ENCODE measurements at places on chromosomes 7 and 10.

DNA sequence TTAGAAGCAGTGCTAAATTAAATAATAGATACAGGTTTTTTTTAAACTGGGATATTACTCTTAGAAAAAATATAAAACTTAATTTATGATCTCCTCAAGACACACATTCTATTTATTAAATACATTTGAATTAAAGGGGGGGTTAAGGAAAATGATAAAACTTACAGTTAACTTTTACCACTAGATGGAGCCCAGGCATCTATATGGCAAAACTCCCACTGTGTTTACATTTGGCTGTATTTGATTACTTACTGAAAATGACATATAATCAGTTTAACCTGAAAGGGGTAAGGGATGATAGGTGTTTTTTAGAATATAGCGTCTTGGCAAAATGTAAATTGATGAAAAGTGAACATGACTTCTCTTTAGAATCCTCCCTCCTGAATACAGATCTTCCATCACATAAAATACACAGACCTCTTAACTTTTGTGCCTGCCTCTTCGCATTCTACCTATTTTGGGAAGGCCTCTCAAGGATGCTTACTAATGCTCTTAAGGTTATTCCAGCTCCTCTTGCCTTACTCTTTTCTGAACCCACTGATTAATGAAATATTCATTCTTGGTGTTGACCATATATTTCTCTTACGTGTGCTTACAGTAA lies 235.7 kb downstream of the AGMO start:
- peak; percentile 38 for DNase-seq

DNA sequence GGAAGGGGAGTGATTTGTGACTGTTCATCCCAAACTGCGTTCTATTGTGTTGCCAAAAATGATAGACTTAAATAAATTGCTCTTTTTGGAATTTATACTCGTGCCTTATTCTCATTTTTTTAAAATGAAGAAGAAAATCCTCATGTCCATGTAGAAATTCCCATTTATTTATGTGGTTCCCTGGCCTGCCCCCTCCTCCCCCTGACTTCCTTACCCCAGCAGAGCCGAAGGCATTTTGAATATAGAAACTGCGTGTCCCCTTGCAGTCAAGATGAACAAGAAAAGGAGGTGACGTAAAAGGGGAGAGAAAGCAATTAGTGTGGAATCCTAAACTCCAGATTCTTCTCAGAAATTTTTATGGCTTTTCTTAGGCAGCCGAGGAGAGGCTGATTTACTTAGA lies 126.1 kb downstream of the FAM204A start:
- peak; percentile 89 for DNase-seq

GRCh38 chr7:104209063-104209462 lies 1.2 kb upstream of the ORC5 start:
- no peak for DNase-seq

- DNase-seq: peak; percentile 14
These were observed 82.2 kb downstream of the RAB11FIP2 start for GRCh38 chr10:117964536-117964935.

GRCh38 chr7:117164620-117165019 lies 158.2 kb downstream of the WNT2 start:
- DNase-seq: no peak

- no peak for DNase-seq
These were observed 8.9 kb downstream of the PRRT4 start for GRCh38 chr7:128352636-128353035.

- no peak for DNase-seq
These were observed 622 bp upstream of the COL1A2 start for GRCh38 chr7:94394109-94394436.

GRCh38 chr7:1156782-1157535 lies 3.0 kb downstream of the ZFAND2A start:
- no peak for DNase-seq

DNA sequence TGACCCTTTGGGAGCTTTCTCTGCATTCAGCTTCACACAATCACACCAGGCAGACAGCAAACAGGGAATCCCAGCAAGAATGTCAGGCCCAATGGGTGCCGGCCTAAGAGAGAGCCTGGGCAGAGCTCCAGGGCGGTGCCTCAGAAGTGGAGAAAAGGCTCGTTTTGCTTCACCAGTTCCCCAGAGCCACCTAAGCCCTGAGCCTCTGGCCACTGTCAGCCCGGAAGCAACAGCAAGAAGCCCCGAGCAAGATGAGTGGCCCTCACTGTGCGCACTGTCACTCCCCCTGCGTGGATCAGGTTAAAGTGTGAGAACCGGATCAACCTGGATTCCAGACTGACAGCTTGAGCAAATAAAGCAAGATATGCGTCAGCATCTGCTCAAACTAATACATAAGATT lies 14.7 kb downstream of the CNPY1 start:
- DNase-seq: peak; percentile 20

GRCh38 chr10:128945398-128945797 lies 521.6 kb upstream of the MGMT start:
- DNase-seq: no peak

GRCh38 chr7:155907450-155908200 lies 95.4 kb upstream of the SHH start:
- no peak for DNase-seq

DNA sequence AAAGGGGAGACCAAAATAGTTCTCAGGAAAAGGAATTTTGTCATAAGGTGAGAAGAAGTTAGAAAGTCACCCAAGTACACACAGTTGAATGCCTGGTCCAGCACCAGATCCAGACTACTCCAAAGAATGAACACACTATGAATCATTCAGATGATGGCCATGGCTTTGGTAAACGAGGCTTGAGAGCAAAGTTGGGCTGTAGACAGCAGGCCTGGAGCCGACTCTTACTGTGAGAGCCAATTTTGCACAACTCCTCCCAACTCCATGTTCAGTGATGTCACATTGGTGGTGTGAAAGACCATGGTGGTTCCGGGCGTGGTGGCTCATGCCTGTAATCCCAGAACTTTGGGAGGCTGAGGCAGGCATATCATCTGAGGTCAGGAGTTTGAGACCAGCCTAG lies 131.6 kb downstream of the PKD1L1 start:
- no peak for DNase-seq

DNA sequence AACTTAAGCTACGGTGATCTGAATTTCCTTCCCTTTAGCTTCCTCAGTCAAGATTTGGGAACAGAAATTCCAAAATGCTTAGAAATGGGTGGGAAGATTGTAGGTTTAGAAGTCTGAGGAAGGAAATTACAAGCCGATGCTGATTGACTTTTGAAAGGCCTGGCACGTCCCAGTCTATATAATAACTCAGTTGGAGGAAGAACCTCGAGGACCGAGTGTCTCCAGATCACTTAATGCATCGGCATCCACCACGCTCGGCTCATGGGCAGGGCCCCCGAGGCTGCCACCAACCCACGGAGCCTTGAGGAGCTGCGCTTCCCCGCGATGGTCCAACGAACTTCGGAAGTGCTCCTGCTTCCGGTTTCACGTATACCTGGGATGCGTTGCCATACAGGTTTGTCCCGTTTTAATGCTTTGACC lies 10.4 kb upstream of the SP8 start:
- DNase-seq: no peak

GRCh38 chr7:8638076-8638475 lies 204.7 kb downstream of the NXPH1 start:
- no peak for DNase-seq

DNA sequence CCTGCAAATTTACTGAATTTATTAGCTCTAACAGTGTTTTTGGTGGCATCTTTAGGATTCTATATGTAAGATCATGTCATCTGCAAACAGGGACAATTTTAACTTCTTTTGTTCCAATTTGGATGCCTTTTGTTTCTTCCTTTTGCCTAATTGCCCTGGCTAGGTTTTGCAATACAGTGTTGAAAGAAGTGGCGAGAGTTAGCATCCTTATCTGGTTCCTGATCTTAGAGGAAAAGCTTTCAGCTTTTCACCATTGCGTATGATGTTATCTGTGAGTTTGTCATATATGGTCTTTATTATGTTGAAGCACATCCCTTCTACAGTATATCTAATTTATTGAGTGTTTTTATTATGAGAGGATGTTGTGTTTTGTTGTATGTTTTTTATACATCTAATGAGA lies 301.4 kb downstream of the PTPRN2 start:
- no peak for DNase-seq

DNA sequence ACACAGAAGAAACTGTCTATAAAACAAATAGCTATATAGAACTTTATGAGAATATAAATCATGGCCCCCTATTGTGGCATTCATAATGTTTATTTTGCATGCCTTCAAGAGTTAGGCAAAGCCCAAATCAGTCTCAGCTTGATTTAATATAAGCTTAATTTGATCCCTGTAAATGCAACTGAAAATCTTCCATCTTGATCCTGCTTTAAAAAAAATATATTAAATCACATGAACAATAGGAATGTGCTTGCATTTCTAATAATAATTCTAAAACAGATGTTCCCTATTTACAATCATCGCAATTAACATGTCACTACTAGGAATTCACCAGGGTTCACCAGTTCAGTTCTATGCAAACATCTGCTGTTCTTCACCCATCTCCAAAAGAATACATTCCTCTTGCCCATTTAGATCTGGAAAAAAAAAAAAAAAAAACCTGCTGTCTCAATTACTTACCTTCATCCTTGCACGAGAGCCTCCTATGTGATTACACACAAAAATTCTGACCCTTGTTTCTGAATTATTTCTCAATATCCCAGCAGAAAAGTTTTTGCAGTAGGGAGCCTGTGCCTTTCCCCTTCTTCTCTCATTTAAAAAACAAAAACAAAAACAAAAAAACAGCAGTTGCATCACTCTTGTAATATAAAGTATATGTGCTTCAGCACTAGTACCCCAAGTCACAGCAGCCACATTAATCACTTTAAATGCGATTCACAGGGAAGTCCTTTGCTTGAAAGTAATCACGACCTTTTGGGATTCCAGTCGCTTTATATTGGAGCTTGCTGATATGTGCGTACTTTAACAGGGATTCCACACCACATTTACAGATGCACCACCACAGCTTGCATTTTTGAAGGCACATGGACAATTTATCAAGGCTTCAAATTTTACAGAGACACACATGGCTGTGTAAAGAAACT lies 194.8 kb upstream of the KMT2E start:
- DNase-seq: no peak

DNA sequence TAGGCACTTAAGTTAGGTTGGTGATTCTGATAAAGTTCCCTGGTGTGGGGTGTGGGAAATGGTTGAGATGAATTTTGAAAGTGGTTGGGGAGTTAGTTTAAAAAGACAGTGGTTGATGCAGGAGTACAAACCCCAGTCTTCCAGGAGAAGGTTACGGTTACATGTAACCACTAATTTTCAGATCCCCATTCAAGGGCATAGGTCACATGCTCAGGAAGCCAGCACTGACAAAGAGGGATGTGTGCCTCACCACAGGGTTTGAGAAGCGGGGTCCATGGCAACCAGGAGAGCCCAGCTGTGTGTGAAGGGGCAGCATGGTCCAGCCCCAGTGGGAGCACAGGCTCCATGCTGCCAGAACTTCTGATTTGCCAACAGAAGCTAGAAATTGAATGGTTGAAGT lies 144.2 kb downstream of the MDFIC start:
- no peak for DNase-seq

- DNase-seq: no peak
These were observed 43.8 kb upstream of the SEC61G start for GRCh38 chr7:54802841-54803240.

GRCh38 chr10:5038733-5039132 lies 35.1 kb upstream of the AKR1C2 start:
- no peak for DNase-seq

DNA sequence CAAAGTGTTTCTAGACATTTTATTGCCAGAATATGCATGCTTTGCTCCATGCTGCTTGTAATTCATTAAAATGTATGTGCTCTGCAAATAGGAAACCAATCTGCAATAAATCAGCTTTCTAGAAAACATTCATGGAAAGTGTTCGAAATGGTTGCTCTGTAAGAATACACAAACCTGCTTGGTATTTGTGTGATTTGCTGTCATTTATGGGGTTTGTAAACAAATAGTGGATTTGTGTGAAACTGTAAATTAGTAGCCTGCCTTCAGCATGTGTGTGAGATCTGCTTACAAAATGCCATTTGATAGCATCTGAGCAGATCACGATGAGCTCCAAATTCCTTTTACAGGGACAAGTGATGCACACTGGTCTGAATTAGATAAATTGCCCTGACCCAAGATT lies 219.0 kb upstream of the CSTF2T start:
- DNase-seq: no peak

- peak; percentile 85 for DNase-seq
These were observed 920 bp downstream of the TES start for GRCh38 chr7:116211006-116211912.

GRCh38 chr7:33710608-33711007 lies 194.7 kb upstream of the BMPER start:
- DNase-seq: no peak

- peak; percentile 49 for DNase-seq
These were observed 228.5 kb downstream of the SORCS1 start for GRCh38 chr10:106935978-106936451.

GRCh38 chr10:30219971-30220751 lies 128.9 kb downstream of the MTPAP start:
- peak; percentile 38 for DNase-seq

DNA sequence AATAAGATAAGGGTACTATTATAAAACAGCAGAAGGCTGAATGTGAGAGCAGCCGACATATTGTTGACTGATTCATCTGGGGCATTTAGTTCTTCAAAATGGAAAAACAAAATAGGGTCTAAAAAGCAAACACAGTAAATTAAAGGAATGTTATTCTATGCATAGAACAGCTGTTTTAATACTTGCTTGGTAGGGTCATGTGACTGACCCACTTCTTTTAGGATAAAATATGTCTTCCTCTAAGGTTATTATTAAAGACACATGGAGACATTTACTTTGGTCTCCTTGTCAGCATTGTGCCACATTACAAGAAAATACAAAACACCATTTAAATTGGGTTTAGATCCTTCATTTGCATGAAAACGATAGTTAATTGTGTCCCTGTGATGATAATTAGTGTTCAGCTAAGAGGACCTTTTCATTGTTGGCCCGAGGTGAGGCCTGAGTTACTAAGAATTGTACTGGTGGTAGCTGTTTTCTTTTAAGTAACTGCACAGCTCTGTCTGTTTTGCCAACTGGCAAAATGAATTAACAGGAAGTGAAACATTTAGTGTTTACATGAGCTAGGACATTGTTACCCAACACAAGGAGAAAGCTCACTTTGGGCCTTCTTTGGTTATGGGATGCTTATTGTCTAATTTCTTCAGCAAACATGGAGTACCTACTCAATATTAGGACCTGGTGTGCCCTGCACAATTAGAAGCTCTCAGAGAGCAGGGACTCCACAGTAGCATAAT lies 764.4 kb downstream of the LRMDA start:
- DNase-seq: no peak

GRCh38 chr7:2496375-2496774 lies 20.2 kb upstream of the GRIFIN start:
- no peak for DNase-seq

GRCh38 chr7:12907774-12908173 lies 220.3 kb downstream of the ARL4A start:
- DNase-seq: no peak

Measured in umbilical cord (tissue), 2 donors.